ENCODE measurements at places on chromosomes 5 and 9. TPM values are rescaled to one million over a fixed set of nuclear protein-coding genes. Genes with fewer than 3 reads are reported as not detected.
A peak's percentile ranks its signal among the peaks of the same experiment; 100 is the strongest.

DNA sequence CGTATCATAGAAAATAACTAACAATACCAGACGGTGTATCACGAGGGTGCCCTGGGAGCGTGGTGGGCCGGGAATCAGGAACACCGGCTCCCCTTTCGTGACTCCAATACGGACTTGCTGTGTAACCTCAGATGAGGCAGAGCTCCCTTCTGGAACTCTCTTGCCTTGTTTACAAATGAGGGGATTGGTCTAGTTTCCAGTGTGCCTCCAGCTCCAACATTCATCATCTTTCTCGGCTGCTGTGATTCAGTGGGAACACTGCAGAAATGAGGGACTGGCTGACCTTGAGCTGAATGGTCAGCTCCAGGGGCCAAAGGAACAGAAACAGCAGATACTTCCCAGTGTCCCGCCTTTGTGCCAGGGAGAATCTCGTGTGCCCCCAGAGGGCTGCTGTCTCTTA lies 22.6 kb upstream of the TGFBI start:
- peak; percentile 46 for DNase-seq

DNA sequence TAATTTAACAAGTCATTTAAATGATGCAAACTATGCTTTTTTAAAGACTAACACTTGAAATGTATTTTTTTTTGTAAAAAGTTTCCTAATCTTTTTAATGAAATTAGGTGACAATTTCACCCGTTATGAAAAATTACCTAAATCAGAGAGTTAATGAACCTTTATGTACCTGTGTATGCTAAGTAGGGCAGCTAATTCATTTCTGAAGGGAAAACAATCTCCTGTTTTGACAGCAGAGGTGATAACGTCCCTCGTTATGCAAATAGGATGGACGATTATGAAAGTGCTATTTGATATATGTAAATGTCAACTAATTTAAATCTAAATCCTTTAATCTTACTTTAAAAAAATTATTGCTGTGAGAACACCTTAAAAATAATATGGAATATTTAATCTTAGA lies 58.8 kb downstream of the MEF2C start:
- no peak for DNase-seq

DNA sequence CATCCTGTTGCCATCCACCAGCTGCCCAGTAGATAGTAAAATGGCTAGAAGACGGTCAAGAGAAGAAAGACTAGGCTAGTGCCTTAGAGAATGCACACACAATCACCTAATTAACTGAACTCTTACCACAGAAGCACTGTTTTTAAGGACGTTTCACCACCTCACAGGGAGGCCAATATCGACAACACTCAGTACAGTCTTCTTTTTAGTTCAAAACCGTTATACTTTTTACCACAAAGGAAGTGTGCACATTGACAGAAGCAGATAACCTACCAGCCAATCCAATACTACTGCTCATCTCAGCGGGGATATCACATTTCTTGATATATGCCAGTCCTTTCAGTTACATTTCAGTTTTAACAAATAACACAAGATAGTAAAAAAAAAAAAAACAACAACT lies 122.3 kb downstream of the GNAQ start:
- DNase-seq = no peak

DNA sequence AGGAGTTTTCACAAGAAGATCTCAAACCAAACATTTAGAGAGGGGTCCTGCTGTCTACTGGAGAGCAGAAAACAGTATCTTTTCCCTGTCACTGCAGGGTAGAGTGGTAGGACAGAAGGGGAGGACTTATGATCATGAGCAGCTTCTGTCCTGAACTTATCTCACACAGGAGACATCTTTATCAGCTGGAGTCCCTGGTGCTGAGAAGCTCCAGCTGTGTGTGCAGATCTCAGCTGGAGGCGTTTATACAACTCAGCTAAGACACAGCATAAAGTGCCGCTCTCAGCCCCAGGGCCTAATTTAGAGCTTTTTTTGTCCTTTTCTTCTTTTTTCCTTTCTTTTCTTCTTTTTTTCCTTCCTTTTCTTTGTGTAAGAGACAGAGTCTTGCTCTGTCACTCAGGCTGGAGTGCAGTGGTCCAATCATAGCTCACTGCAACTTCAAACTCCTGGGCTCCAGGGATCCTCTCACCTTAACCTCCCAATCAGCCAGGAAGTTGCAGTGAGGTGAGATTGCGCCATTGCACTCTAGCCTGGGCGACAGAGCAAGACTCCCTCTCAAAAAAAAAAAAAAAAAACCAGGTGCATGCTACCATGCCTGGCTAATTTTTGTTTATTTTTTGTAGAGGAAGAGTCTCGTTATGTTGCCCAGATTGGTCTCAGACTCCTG lies 31.9 kb downstream of the CCDC125 start:
- peak; percentile 4 for DNase-seq

DNA sequence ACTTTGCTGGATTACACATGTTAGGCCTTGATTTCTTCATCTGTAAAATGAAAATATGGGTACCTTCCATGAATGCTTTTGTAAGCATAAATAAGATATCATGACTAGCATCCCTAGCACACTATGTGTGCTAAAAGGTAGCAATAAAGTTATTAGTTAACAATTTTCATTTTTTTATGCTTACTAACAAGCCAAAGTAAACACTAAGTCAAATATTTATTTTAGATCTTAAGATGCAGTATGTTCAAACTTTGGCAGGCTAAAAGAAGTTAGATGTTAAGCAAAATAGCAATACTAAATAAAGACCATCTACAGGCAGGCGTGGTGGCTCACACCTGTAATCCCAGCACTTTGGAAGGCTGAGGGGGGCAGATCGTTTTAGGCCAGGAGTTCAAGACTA lies 169.1 kb downstream of the BNC2 start:
- no peak for DNase-seq

GRCh38 chr5:83473346-83474160 lies 2.0 kb downstream of the VCAN start:
- DNase-seq = peak; percentile 94

- DNase-seq = no peak
These were observed 387.5 kb downstream of the TRIM36 start for GRCh38 chr5:114782177-114782576.

The PAEP gene
- not detected for total RNA-seq

The NFX1 gene
- 19.2 TPM for total RNA-seq

Data from bronchial epithelial cell (primary cell).